NK-92 treated with Interleukin-12 subunit alpha and Interleukin-12 subunit beta, amount 100 ng/mL, for 24 hours (cell line): ENCODE measurements at places on chromosomes 12 and 14.

DNA sequence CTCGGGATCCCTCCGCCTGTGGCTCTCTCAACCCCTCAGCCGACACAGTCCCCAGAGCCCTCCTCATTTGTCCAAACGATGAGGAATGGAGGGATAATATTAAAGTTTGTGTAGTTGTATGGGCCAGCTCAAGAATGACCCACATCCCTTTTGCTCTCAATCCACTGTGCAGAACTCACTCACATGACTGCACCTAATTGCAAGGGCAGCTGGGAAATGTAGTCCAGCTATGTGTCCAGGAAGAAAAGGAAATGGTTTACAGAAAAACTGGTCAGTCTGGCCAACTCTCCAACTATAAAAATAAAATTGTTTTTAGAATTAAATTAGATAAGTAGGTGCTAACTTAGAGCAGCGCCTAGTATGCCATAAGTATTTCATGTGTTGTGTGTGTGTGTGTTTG is 66.6 kb downstream of the GALNT8 start:
- no peak for DNase-seq

DNA sequence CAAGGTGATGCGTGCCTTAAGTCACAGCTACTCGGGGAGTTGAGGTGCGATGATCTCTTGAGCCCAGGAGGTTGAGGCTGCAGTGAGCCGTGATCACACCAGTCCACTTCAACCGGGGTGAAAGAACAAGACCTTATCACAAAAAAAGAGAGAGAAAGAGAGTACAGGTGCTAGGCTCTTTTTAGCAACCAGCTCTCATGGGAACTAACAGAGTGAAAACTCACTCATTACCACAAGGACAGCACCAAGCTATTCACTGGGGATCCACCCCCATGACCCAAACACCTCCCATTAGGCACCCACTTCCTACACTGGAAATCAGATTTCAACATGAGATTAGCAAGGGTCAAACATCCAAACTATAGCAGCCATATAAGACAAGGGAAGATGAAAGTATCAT is 164.2 kb downstream of the NDUFA12 start:
- DNase-seq: no peak

GRCh38 chr14:72443256-72443655 is 450.6 kb downstream of the DPF3 start:
- peak; percentile 66 for DNase-seq

- no peak for DNase-seq
Observed at GRCh38 chr14:103679351-103679750, 35.9 kb downstream of the XRCC3 start.

DNA sequence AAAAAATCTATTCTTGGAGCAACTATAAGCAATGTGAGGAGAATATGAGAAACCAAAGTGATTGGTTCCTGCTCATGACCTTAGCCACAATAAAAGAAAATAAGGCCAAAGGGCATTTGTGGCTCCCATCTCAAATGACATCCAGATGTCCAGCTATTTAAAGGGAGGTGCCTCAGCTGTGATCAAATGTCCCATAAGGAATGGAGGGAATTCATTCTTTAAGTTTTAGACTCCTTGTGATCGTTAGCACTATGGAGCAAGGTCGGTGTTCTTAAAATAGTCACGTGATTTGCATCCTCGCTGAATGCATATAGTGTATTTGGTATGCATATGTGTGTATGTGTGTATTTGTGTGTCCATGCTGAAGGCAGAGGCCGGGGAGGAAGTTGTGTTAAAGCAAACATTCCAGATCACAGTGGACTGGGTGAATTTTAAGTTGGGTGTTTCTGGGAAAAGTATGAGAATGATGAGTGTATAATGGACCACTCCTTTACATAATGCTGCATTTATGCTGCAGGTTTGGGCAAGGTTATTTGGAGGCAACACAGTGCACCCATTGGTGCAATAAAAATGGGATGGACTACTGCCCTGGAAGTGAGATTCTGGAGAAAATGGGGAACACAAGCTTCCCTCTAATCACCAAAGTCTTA is 5.6 kb upstream of the E2F7 start:
- no peak for DNase-seq

GRCh38 chr14:56770512-56770911 is 39.8 kb downstream of the OTX2 start:
- no peak for DNase-seq

GRCh38 chr12:51424662-51425539 is at the start of gene SLC4A8:
SLC4A8 (plus strand) TSS chr12:51424831; CDS start chr12:51424988, 157 bp downstream.
- DNase-seq: peak; percentile 88

DNA sequence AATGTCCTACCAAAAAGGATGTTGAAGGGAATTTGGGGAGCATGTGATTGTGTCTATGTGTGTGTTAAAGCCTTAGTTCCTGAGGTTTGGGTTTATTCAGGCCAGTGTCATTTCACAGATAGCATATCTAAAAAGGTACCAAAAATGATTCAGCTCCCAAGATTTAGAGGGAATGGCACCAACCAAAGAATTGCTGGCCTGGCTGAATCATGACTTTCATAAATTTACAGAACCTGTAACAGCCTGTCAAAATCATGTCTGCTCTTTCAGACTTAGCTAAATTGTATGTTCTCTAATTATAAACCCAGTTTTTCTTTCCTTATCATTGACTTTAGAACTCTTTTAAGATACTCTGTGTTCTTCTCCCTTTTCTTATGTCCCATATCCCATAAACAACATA is 231.5 kb downstream of the NUBPL start:
- no peak for DNase-seq

- DNase-seq: no peak
Observed at GRCh38 chr12:25034676-25035075, 85.8 kb upstream of the BCAT1 start.

DNA sequence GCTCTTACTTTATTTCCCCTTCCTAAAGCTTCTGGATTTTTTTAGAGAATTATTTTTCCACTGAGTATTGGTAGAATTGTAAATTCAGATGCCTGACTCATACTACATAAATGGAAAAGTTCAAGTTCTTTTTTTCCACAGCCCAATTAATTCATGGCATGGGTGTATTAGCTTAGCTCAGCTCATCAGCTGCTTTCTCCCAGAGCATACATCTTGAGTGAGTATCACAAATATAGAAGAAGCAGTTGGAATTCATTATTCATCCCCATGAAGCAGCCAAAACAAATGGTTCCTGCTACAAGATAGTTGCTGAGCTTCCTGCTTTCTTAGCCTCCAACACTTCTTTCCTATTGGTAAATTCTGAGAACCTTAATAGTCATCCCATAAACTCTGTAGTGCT is 105.1 kb downstream of the C12orf50 start:
- no peak for DNase-seq

DNA sequence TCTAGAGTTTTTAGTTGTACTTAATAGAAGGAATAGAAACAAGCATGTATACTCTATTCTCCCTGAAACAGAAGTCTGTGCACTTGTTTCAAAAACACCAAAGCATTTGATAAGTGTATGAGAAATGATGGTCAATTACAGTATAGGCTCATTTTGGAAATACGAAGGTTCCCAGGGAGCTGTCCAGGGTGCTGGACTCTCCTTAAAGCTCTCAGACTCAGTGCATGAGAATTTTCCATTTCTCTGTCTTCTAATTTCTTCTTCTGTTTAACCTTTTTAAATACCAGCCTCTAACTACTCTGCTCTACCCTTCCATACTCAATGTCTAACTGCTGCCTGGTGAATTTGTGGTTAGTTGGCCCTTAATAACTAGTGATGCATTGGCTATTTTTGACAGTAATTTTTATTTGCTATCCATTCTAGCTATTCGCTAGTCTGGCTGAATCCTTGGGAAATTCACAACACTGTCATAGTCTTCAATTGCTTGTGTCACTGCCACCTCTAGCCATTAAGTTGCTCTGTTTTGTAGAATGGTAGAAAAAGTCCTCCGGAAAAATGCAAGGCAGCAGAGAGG is 229.2 kb downstream of the NRXN3 start:
- no peak for DNase-seq

DNA sequence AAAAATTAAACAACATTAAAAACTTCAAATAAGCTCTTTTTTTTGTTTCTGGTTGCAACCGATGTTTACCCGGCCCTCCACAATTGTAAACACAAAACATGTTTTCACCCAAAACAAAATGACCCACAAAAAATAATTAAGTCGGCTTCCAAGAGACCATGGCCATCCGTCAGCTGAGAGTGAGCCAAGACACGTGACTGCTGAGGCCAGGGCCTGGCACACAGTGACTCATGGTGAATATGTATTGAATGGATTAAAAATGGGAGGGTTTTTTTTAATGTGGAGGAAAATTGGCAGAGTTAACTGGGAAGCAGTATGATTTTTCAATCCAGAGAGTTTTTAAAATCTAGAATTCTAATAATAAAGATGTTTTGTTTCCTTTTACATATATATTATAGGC is 13.8 kb upstream of the CPNE8 start:
- no peak for DNase-seq

DNA sequence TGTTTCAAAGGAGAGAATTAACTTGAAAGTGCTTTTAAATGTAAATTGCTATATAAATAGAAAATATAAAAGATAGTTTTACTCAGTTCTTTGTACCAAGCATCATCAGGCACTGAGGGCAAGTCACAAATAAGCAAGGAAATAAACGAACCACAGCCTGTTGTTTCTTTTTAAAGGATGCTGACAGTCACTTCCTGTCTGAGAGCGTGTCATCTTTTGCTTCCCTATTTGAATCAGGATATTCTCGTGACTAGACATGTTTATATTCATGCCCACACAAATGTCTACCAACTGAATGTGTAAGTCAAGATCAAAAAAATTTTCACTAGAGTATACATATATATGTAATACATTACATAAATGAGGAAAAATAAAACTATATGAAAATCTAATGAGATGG is 31.4 kb upstream of the SLC2A13 start:
- DNase-seq: no peak

GRCh38 chr12:125185740-125186470 is 120.7 kb downstream of the AACS start:
- DNase-seq: no peak

DNA sequence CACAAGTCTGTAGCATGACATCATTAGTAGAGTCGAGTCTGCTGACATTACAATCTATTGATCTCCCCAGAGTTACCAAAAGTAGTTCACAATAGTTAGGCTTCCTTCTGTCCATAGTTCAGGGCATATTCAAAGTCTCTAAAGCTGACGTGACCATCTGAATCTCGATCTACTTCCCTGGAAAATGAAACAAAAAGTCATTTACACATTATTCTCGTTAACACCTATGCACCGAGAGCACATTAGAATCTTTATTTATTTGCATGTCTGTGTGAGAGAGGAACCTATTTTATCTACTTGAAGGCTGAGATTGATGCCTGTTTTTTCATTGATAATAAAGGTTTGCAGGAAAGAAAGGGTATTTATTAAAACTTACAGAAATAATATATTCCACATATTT is 157.4 kb downstream of the EFCAB11 start:
- no peak for DNase-seq

- DNase-seq: no peak
Observed at GRCh38 chr12:93520454-93520853, 52.0 kb upstream of the SOCS2 start.

DNA sequence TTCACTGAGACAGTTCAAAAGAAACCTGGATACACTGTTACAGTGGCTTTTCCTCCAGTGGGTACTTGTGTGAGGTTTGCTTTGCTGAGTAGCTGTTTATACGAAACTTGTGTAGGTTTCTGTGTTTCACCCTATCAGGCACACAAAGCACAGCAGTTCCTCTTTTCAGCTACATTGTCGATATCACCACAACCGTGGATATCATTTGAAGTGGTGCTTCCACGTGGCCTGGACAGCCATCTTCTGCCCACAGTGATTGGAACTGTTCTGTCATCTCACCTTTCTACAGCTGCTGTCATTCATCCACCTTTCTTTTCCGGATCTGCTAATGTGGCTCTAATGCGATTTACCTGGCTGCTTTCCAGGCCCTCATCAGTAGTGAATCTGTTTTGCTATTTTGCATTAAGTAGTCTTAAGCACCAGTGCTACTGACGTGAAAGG is 368.8 kb downstream of the SYT1 start:
- no peak for DNase-seq

GRCh38 chr12:75623631-75624154 is 112.3 kb upstream of the KRR1 start:
- no peak for DNase-seq

DNA sequence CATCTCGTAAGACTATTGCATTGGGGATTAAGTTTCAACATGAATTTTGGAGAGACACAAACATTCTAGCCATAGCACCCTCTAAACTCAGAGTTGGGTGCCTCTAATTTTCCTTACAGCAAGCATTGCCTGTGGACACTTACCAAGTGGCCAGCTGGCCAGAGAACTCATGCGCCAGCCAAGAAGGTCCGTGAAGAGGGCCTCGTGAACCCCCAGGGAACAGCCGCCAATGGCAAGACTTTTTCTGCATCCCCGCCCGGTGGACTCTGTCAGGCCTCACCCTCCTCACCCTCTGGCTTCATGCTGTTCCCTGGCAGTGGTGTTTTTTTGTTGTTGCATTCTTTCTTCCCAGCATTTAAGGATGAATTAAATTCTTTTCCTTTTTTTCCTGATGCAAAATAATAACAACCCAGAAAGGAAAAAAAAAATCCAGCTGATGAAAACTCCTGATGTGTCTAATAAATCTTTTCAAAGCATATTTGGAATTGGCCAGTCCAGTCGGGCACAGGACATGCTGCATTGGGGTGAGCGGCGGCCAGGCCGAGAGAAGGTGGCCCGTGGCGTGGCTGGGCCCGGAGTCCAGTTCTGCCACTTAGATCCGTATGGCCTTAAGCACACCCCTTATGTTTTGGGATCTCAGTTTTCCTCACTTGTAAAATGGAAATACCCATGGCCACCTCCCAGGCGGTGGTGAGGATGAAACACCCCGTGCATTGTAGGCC is 191.9 kb upstream of the DIO3 start:
- DNase-seq: no peak

DNA sequence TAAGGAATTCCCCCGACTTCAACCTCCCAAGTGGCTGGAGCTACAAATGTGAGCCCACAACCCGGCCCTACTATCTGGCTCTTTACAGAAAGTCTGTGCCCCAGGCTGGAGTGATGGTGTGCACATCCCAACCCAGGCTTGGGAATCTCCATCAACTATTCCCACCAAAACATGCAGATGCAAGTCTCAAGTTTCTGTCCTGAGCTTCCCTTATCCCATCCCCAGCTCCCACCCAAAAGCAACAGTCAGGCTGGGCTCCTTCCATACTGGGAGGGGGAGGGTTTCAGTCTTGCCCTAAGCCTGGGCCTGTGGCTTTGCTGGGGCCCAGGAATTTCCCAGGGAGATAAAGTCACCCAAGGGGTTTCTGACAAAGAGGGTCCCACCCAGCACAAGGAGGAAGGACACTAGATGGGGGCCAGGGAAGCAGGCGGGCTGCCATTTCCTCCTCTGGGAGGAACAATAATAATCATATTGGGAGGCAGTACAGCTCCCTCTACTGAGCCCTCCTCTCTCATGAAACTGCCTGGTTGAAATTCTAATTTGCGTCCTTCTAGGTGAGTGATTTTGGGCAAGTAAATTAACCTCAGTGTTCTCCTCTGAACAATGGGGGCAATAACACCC is 8.0 kb downstream of the SLC8B1 start:
- no peak for DNase-seq

- no peak for DNase-seq
Observed at GRCh38 chr14:93007225-93007997, 84.5 kb downstream of the CHGA start.

- DNase-seq: no peak
Observed at GRCh38 chr12:1608713-1609119, 14.3 kb upstream of the FBXL14 start.
